Germinal center (tissue), 1 donor: ENCODE measurements at places on chromosomes 11 and 22.

DNA sequence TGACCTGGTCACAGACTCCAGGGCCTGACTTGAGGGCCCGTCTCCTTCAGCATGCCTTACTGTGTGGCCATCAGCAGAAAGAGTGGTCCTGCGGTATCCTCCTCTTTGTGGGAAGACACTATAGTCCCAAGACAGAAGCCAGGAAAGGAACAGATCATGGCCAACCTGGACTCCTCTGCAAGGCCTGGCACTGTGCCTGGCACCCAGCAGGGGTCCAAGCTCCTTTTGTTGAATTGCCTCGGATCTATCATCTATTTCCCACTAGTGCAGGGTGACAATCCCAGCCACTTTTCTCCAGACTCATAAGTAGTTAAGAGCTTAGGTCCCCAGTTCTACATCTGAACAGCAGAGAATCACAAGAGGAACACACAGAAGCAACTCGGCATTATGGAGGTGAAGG lies 27.0 kb downstream of the DSCAML1 start:
- DNase-seq, result no peak

DNA sequence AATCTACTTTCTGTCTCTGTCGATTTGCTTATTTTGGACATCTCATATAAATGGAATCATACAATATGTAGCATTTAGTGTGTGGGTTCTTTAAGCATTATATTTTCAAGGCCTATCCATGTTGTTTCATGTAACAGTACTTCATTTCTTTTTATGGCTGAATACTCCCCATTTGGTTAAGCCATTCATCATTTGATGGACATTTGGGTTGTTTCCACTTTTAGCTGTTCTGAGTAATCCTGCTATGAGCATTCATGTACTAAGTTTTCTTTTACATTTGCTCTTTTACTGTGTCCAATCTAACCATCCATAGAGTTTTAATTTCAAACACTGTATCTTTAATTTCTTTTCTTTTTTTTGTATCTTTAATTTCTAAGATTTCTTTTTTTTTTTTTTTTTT lies 55.6 kb upstream of the SPTBN2 start:
- no peak for DNase-seq

DNA sequence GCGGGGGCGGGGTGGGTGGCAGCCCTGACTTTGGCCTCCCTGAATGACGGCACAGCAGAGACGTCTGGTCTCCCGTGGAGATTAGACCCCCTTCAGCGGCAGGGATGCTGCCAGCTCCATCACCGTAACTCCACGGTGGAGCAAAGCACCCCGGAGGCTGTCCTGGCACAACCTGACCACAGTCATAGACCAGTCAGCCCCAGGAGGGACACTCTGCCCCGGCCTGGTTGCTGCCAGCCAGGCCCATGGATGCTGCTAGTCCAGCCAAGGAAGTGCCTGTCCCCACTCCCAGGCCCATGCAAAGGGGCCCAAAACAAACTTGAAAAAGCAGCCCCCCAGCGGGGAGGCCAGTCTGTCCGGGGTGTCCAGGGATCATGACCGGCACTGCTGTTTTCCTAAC lies 11.5 kb upstream of the ANO1 start:
- DNase-seq, result no peak

GRCh38 chr22:48972979-48973693 lies 854.5 kb downstream of the BRD1 start:
- no peak for DNase-seq

DNA sequence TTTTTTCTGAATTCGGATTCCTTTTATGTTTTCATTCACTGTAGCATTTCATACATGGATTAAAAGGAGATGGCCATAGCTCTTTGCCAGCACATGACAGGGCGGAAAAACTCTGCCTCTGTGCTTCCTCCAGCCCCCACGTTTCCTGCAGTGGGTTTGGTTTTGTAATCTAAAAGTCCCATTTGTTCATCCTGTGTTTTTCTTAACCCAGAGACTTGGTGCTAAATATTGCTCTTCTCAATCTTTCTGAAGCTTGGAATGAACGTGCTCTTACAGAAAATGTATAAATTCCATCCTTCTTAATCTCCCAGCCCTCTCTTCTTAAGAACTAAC lies 89.9 kb downstream of the PPP6R3 start:
- DNase-seq, result no peak

DNA sequence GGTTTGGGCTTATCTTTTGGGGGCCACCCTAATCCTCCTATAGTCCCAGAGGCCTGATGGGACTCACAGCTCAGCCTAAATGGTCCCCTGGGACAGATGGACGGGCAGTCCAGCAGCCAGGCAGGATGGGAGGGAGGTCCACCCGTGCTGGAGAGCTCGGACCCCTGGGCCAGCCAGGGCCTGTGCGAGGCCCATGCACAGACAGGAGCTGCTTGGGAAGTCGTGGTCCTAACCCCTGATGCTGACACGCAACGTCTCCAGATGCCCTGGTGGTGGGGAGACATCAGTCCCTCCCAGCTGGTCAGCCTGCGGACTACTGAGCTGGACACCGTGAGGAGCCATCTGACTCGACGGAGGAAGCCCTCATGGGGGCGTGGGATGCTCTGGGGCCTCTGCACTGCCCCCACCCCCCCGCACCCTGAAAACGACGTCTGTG lies 31.2 kb upstream of the MUC5AC start:
- no peak for DNase-seq

GRCh38 chr11:128250482-128250881 lies 336.9 kb downstream of the ETS1 start:
- DNase-seq, result no peak

GRCh38 chr22:45903355-45904135 lies 73.4 kb downstream of the WNT7B start:
- DNase-seq, result no peak

DNA sequence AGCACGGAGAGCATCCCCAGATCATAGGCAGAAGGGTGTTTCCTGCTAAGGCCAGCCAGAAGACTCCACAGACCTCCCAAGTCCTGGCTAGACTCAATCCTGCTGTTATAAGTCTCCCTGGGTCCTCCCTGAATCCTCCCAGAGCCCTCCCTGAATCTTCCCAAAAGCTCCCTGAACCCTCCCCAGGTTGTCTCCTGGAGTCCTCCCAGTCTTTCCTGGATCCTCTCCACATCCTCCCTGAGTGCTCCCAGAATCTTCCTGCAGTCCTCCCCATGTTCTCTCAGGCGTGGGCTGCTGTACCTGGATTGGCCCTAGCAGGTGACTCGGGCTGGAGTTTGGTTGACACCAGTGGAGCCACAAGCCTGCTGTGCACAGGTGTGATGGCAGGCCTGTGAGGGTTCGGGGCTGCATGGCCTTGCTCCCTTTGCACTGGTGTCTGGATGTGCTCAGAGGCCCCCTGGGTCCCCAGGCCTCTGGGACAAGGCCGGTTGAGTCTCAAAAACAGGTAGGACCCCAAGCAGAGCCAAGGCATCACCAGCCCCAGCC lies 11.6 kb downstream of the GP1BB start:
- no peak for DNase-seq

GRCh38 chr11:38667359-38667758 lies 2069.3 kb upstream of the RAG2 start:
- DNase-seq, result no peak

DNA sequence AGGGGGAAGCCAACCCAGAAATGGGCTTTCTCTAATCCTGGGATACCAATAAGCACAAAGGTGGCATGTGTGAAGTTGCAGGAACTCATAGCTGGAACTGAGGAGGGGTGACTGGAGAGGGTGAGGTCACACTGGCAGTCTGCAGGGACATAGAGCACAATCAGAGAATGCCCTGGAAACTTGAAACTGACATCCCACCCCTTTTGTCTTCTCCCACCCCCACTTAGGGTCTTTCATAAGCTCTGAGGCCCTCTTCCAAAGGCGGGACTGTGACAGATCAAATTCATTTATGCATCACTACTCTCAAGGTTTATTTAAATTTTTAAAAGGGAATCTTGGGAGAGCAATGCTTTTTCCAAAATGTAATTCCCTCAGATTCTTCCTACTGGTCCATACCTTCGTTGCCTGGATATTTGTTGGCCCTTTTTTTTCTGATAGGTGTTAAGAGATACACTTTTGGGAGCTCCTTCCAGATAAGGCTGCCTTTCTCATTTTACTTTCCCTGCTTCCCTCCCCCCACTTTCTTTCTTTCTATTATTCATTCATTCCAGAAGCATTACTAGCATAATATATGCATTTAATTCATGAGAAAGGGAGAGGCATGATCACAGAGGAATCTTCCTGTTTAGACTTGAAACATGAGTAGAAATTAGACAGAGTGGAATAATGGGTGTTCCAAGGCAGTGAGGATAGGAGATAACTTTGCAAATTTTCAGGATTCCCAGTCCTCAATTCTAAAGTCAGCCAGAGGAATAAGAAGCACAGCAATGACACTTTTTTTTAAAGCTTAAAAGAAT lies 14.8 kb downstream of the OR51E2 start:
- DNase-seq, result no peak

DNA sequence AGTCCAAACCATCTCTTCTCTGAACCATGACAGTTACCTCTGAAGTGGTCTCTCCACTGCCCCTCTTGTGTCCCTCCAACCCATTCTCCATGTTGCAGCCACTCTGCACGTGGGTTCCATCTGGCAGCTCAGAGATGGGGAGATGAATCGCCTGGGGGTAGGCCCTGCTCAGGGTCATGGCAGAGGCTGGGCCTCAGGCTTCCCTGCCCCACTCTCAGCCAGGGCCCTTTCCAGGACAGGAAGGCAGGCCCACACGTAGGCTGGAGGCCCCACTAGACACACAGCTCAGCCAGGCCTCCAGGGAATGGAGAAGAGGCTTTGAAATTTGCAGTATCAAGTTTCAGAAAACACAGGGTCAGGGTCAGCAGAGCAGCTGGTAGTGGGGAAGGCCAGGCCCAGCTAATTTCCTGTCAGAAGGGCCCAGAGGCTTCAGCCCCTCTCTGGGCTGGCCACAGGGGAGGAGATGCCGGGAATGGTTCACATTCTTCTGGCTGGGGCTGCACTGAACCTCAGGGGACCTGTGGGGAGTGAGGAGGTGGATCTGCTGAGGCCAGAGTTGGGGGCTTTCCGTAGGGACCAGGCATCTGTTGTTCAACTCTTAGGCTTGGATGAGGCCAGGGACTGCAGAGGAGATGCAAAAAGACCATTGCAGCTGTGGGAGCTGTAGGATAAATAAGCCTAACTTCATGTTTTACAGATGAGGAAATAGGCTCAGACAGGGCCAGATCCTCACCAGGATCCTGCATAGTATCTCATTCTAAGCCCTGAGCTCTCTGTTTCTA lies 101.6 kb downstream of the SWAP70 start:
- no peak for DNase-seq

- DNase-seq, result no peak
These were observed 53.3 kb downstream of the NCAM1 start for GRCh38 chr11:113014262-113015097.

GRCh38 chr11:33747979-33748378 lies 11.8 kb upstream of the CD59 start:
- no peak for DNase-seq

DNA sequence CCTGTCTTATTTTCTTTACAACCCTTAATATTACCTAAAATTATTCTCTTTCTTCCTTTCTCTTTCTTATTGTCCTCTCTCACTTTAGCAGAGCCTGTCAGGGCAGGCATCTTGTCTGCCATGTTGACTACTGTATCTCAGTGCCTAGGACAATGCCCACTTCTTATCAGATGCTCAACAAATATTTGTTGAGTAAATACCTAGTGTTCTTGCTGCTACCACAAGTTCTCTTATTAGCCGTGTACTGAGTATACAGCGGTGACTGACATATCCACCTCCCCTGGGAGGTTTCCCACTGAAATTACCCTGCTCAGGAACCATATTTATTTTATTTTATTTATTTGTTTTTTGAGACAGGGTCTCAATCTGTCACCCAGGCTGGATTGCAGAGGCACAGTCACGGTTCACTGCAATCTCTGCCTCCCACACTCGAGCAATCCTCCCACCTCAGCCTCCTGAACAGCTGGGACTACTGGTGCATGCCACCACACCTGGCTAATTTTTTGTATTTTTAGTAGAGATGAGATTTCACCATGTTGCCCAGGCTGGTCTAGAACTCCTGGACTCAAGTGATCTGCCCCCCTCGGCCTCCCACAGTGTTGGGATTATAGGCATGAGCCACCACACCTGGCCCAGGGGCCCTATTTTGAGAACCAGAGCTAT lies 6.7 kb downstream of the HPX start:
- peak; percentile 19 for DNase-seq

DNA sequence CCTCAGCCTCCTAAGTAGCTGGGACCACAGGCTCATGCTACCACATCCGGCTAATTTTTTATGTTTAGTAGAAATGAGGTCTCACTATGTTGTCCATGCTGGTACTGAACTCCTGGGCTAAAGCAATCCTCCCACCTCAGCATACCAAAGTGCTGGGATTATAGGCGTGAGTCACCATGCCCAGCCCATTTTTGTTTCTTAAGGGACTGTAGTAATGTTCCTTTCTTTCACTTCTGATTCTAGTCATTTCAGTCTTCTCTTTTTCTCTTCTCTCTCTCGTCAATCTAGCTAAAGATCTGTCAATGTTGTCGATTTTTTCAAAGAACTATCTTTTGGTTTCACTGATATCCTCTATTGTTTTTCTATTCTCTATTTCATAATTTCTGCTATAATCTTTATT lies 111.0 kb upstream of the APOA1 start:
- no peak for DNase-seq

DNA sequence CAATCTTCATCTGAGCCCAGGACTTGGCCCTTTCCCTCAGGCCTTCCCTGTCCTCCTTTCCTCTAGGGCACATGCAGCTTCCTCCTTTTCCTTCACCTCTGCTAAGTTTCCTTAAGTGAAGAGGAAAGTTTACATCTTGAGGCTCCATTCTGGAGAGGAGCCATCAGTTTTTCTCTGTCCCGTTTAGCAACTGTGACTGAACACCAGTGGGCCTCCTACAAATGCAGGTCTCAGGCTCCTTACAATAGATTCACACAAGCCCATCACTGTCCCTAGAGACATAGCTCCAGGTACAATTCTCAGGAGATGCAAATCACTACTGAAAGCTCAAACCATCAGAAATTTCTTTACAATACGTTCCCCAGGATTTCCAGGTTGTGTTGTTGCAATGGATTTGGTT lies 23.3 kb upstream of the LYVE1 start:
- no peak for DNase-seq

DNA sequence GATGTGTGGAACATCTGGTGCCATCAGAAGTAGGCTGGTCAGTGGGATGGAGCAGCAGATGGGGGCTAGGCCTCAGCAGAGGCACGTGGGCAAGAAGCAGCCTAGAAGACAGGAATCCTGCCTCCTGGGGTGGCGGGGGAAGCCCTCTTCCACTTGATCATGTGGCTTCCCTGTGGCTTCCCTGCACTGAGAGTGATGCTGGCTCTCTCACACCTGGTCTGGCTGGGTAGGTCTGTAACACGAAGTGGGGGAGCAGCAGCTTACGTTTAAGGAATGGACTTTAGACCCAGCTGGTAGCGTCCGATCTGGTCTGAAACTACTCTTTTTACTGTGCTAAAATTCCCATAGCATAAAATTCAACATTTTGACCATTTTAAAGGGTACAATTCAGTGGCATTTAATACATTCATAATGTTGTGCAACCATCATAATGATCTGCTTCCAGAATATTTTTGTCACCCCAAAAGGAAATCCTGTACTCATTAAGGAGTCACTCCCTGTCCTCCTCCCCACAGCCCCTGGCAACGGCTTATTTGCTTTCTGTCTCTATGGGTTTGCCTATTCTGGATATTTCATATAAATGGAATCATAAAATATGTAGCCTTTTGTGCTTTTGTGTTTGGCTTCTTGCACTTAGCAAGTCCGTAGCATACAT lies 21.7 kb downstream of the PTPN5 start:
- DNase-seq, result peak; percentile 14

- no peak for DNase-seq
These were observed 179.7 kb downstream of the TBC1D22A start for GRCh38 chr22:46941968-46942798.
